ENCODE measurements at places on chromosomes 11 and 22.

- no peak for DNase-seq
Measured at GRCh38 chr22:34798605-34799004, 267.4 kb upstream of the ISX start.

GRCh38 chr22:22721681-22722354 is 77.4 kb downstream of the GGTLC2 start:
- no peak for DNase-seq

- peak; percentile 20 for DNase-seq
Measured at GRCh38 chr22:49036513-49036912, 791.2 kb downstream of the BRD1 start.

DNA sequence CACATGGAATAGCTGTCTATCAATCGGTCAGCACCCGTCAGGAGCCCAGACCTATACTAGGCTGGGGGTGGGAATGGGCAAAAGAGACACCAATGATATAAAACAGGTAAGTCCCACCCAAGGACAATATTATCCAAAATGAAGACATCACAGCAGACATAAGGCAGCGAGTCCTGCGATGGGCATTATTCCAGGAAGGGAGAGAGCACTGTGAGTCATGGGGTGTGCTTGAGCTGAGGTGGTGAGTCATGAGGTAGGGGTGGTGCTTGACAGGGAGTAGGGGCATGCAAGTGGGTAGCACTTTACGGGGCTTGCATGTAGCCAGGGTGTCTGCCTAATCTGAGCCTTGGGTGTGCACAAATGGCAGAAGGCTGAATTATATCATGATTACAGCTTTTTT is 605.0 kb upstream of the CADM1 start:
- no peak for DNase-seq

DNA sequence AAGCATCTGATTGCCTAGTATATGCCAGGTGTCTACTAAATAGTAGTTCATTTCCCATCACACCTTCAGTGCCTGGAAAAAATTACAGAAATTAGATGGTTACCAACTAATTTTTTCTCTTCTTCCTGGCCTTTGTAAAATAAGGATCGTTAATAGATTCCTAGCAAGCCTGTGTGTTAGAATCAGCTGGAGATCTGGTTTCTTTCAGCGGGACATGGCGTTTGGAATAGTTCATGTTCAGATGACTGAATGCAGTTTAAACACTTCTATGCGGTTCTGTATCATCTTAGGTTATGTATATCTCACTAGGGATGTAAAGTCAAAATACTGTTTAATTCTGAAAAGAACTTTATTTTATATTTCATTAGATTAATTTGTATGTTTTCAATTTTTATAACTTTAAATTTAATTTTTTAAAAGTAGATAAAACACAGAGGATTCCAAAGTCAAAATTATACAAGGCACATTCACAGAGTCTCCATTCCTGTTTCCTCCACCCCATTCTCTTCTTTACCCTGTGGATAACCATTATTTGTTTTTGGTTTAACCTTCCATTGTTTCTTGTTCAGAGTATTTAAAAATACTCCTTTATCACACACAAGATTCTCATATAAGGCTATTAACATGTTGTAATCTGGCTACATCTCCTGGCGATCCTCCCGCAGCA is 132.8 kb downstream of the ATXN10 start:
- DNase-seq: no peak

DNA sequence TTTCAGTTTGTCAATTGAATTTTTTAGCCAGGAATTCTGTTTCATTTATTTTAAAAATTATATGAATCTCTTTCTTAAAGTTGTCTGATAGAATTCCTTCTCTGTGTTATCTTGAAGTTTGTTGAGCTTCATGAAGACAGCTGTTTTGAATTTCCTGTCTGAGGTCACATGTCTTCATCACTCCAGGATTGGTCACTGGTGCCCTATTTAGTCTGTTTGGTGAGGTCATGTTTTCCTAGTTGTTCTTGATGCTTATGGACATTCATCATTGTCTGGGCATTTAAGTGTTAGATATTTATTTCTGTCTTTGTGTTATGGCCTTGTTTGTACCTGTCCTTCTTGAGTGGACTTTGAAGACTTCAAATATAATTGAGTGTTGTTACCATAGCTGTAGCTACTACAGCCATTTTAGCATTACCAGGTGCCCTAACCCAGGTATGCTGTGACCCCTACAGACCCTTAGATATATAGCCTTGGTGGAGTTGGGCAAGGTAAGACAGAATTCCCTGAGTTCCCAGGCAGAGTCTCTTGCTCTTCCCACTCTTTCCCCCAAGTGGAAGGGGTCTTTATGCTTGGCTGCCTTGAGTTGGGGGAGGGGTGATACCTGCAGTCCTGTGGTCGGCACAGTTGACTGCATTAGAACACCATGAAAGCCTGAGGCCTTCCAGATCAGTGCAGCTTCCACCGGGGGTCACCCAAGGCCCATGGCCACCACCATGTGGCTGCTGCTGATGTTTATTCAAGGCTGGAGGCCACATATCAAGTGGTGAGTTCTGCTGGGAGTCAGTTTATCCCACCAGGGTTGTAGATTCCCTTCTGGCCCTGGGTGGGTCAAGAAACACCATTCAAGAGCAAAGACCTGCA is 229.6 kb downstream of the DYNC2H1 start:
- no peak for DNase-seq

All from globus pallidus (tissue), 1 donor.